Naive thymus-derived CD8-positive, alpha-beta T cell (primary cell): ENCODE measurements at places on chromosomes 6 and 20. TPM values are rescaled to one million over a fixed set of nuclear protein-coding genes. Genes with fewer than 3 reads are reported as not detected.

- H3K36me3 ChIP-seq = no peaks in the 10 kb centered on the region
- H3K27ac ChIP-seq = no peak overlapping the region
- H3K4me3 ChIP-seq = no peak overlapping the region
- H3K27me3 ChIP-seq = peaks cover 14% of the 10 kb centered on the region
Measured at GRCh38 chr6:129817332-129817731, 43.8 kb downstream of the TMEM244 start.

- H3K27me3 ChIP-seq = no peaks in the 10 kb centered on the region
- H3K4me3 ChIP-seq = no peak overlapping the region
- peaks cover 28% of the 10 kb centered on the region for H3K36me3 ChIP-seq
- DNase-seq = no peak
Measured at GRCh38 chr6:158431560-158431959, 119.3 kb downstream of the TULP4 start.

DNA sequence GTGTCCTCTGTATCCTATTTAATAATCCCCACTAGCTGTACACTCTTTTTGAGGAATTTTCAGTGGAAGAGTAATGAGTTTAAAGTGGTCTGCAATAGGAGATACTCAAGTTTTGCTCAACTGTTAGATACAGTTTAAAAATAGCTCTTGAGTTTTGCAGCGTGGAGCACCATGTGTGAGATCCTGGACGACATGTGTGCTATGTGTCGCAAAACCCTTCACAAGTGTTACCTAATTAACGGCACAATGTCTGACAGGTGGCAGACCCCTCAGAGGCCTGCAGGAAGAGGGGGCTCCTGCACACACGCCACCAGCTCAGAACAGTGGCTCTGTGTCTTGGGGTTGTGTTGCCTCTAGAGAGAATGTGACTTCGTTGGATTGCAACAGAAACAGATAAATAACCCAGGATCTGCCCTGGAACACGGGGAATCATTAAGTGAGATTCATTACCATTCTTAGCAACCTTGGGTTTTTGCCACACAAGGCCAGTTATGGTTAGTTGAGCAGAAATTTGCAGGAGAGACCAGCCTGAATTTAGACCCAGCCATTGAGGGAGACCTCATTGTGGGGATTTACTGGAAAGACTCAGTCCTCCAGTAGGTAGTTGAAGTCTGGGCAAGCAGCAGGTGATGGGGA, 73.8 kb downstream of the SASH1 start:
- H3K4me1 ChIP-seq = no peaks in the 10 kb centered on the region
- no peaks in the 10 kb centered on the region for H3K36me3 ChIP-seq
- no peak for DNase-seq
- H3K27ac ChIP-seq = no peak overlapping the region
- H3K27me3 ChIP-seq = peaks cover 7% of the 10 kb centered on the region
- no peak overlapping the region for H3K4me3 ChIP-seq

DNA sequence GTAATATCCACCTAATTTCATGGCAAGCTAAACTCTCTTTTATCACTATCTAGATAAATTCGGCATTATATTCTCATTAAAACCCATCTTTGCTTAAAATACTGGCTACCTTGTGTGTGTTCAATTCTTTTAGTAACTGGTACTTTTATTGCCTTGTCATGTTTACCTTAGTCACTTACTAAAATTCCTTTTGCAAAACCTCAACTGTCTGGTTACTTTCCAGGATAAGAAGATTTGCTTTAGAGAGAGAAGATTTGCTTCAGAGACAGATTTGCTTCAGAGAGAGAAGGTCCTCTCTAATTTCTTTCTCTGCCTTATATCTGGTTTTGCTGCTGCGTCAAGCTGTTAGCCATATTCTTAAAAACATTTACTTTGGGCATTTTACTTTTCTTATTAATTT, 151.5 kb upstream of the MLIP start:
- DNase-seq = no peak
- H3K4me1 ChIP-seq = no peaks in the 10 kb centered on the region

DNA sequence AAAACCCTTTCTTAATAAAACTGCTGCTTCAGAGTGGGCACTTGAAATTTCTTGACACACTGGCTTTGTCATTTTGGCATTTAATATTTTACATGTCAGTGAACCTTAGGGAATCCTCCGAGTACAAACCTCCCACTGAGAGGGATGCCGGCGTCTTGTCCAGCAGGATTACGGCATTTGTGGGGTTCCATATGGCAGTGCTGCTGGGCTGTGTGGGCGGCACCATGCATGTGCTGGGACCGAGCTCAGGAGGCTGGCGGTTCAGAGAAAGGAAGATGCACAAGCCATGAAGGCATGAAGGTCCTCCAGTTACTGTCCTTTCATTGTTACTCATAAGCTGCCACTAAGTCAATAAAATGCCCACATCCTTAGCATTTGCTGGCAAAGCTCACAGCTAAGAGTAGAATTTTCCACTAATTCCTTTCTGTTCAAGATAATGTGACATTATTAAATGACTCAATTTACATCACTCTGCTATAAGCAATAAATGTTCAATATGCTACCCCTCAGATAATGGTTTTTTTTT, 61.4 kb downstream of the LY86 start:
- no peak for DNase-seq
- H3K27me3 ChIP-seq = no peaks in the 10 kb centered on the region
- no peak overlapping the region for H3K4me3 ChIP-seq
- H3K27ac ChIP-seq = no peak overlapping the region
- H3K36me3 ChIP-seq = peaks cover 3% of the 10 kb centered on the region

DNA sequence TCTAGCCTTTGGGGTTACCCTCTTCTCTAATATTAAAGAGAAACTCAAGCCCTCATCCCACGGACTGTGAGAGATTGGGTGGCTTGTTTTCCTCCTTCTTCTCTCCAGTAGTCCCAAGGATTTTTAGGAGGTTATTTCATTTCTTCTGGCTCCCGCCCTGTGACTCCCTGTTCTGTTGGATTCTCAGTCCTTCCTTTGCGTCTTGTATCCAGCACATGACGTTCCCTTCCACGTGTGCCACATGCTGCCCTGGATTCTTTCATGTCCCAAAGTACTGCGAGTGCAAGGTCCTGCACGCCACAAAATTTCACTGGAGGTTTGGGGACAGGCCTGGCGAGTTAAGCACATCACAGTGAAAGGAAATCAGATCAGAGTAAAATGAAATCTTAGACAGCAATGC, 213.4 kb downstream of the PACRG start:
- H3K27me3 ChIP-seq = no peaks in the 10 kb centered on the region
- no peak for DNase-seq
- no peaks in the 10 kb centered on the region for H3K4me1 ChIP-seq
- H3K4me3 ChIP-seq = no peak overlapping the region
- H3K27ac ChIP-seq = no peak overlapping the region

DNA sequence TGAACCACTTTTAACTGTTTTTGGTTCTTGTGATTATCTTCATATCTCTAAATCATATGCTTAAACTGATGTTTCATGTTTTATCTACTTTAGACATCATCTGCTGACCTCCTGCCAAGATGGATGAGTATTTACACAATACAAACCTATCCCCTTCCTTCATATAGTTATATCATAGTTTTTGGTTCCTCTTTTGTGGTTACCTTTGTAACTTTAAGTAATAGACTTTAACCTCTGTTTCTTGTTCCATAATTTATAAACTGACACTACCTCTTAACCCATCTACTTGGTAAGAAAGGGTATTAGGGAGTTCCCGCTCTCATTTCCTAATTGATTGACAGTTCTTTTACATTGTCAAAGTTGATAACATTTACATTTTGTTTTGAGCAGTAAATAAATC, 11.9 kb downstream of the PCMT1 start:
- peaks cover 50% of the 10 kb centered on the region for H3K36me3 ChIP-seq
- no peaks in the 10 kb centered on the region for H3K27me3 ChIP-seq
- no peak overlapping the region for H3K27ac ChIP-seq
- no peak for DNase-seq

Gene FAM110A
- 24.5 TPM for total RNA-seq
